ENCODE measurements at places on chromosomes 13 and 19.

GRCh38 chr13:100724568-100724967, 50.0 kb upstream of the TMTC4 start:
- DNase-seq: no peak

- DNase-seq: no peak
These were observed 7.7 kb downstream of the UBE2L5 start for GRCh38 chr13:30429721-30430694.

GRCh38 chr13:88115976-88116375, 444.8 kb downstream of the SLITRK5 start:
- DNase-seq: no peak

DNA sequence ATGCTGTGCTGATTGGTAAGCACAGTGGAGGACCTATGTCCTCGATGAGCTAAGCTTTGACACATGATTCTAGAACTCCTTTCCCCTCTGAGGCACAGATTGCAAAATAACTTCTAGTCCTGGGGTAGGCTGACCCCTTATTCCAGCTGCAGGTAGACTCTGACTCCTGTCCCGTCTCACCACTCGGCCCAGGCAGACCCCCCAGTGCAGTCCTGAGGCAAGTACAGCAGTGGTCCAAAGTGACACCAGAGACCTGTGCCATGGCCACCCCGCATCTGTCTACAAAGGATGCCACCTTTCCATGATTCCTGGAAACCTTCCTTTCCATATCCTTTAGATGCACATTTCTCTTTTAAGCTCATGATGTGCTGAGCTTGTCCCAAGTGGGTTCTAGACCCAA, 482.5 kb downstream of the ZNF536 start:
- no peak for DNase-seq

- DNase-seq: no peak
These were observed 237.8 kb downstream of the TUBA3C start for GRCh38 chr13:18943721-18944391.

- DNase-seq: no peak
These were observed 12.9 kb downstream of the CARM1 start for GRCh38 chr19:10884274-10884673.

DNA sequence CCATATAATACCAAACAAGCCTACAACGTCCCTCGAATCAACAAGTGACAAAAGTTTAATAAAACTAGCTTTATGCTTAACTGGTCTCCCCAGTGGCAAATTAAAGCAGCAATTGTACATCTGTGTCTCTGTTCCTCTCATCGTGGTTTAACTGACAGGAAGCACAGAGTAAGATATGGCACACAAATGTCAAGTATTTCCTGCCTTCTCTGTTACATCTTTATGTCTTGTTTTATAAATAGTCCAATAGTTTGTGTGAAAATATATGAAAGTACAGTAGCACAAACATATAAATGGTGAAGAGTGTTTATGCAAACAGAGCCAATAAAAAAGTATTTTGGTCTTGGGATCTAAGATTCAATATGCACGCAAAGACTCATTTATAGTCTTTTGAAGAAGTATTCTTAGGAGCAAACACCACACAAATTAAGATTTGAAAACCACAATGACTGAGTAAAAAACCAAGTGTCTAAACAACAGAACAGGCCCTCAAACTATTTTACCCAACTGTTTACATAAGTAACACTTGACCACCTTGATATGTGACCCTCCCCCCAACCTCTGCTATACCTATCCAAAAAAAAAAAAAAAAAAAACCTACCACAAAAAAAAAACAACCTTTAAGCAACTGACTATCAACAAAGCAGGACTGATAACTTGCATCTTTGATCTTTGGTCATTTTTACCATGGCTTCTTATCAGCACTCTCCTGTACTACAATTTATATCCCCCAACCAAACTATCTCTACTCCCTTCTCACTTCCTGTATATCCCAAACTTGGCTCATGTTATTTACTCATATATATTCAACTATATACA, 14.0 kb downstream of the ELF1 start:
- DNase-seq: no peak

- no peak for DNase-seq
These were observed 20.3 kb downstream of the CHST8 start for GRCh38 chr19:33641956-33642498.

- DNase-seq: no peak
These were observed 14.8 kb downstream of the PLEKHJ1 start for GRCh38 chr19:2221250-2221831.

- no peak for DNase-seq
These were observed 2.6 kb downstream of the UNC13A start for GRCh38 chr19:17685451-17686022.

DNA sequence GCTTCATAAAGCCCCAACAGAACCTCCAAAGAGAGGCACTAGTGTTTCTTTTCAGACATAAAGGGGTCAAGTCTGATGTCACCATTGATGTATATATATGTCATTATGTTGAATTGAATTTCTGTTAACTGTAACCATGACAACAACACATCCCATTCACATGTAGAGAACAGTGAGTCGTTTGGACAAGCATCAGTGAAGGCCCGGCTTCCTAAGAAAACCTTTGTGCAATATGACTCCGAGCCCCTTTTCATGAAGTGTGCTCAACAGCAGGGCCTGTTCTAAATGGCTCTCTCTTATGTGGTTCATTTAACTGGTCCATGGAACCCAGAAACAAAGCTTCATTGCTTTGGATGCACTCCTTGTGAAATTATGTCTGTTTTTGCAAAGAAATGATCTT, 67.2 kb upstream of the UBL3 start:
- no peak for DNase-seq

DNA sequence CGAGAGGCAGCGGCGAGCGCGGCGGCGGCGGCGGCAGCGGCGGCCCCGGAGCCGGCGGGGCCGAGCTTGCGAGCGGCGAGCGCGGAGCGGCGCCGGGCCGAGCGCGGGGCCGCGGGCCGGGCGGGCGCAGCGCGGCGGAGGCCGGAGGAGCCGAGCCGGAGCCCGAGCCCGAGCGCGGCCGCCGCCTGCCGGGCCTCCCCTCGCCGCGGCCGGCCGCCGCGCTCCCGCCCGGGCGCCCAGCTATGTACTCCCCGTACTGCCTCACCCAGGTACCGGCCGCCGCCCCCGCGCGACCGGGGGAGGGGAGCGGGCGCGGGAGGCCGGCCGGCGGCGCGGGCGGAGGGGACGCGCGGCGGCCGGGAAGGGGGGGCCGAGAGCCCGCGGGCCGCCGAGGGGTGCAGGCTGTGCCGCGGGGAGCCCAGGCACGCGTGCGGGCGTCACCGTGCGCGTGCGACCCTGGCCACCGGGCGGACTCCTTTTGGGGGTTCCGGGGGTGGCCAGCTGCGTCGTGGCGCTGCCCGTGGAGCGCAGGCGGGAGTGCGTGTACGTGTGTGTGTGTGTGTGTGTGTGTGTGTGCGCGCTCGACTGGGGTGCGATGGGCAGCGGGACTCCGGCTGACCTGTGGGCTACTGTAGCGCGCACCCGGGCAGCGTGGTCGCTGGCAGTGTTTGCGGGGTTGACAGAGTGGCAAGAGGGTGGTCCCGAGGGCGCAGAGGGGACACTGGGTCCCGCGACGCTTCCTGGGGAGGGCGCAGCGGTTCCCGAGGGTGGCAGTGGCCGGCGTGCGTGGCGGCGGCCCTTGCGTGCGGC, 526 bp downstream of the NFIX start:
- DNase-seq: no peak

GRCh38 chr13:78802912-78803311, 144.0 kb upstream of the OBI1 start:
- no peak for DNase-seq

DNA sequence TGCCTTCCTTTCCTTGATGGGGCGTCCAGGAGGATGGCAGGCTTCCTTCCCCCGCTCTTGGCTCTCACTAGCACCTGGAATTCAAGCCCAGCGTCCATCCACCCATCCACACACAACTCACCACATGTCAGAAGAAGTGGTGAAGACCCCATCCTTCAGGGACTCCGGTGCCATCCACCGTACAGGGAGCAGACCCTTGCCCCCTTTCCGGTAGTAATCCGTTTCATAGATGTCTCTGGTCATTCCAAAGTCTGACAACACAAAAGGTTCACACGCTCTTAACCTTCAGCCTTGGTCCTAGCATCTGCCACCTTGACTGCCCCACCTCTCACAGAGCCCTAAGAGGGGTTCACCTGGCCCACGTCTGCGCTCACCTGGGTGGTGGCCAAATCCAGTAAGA, 51.0 kb downstream of the ZNF557 start:
- no peak for DNase-seq

- DNase-seq: no peak
These were observed 5.5 kb upstream of the PTGER1 start for GRCh38 chr19:14480700-14481079.

DNA sequence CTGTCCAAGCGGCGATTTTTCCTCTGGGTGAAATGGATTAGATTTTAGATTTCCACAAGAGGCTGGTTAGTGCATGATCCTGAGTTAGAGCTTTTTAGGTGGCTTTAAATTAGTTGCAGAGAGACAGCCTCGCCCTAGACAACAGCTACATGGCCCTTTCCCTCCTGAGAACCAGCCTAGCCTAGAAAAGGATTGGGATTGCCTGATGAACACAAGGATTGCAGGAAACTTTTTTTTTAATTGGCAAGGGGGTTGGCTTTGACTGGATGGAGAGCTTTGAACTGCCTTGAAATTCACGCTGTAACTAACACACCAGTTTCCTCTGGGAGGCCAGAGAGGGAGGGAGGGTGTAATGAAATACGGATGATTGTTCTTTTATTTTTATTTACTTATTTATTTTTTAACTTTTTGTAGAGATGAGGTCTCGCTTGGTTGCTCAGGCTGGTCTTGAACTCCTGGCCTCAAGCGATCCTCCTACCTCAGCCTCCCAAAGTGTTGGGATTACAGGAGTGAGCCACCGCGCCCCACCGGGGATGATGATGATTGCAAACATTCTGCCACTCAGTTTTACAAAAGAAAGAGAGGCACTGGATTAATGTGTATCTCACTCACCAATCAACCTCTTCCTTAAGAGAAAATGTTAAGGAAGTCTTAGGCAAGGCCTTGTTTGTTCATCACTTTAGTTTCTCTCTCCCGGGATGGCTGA, 1.9 kb downstream of the LDLR start:
- no peak for DNase-seq

DNA sequence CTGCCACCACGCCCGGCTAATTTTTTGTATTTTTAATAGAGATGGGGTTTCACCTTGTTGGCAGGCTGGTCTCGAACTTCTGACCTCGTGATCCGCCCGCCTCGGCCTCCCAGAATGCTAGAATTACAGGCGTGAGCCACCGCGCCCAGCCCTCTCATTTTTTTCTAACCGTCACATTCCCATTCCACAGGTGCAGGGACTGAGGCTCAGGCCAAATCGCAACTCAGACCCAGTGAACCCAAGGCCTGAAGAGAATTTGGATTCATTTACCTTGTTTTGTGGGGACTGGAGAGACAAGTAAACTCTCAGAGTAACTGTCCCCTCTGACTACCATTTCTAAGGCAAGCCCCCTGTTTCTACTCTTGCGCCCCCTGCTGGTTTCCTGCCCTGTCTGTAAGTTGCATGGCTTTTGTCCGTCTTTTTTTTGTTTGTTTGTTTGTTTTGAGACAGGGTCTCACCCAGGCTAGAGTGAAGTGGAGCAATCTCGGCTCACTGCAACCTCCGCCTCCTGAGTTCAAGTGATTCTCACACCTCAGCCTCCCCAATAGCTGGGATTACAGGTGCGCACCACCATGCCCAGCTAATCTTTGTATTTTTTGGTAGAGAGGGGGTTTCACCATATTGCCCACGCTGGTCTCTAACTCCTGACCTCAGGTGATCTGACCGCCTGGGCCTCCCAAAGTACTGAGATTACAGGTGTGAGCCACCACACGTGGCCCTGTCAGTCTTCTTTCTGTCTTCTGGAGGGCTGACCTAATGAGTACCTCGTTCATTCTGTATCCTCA, 2.3 kb upstream of the STRN4 start:
- peak; percentile 90 for DNase-seq

DNA sequence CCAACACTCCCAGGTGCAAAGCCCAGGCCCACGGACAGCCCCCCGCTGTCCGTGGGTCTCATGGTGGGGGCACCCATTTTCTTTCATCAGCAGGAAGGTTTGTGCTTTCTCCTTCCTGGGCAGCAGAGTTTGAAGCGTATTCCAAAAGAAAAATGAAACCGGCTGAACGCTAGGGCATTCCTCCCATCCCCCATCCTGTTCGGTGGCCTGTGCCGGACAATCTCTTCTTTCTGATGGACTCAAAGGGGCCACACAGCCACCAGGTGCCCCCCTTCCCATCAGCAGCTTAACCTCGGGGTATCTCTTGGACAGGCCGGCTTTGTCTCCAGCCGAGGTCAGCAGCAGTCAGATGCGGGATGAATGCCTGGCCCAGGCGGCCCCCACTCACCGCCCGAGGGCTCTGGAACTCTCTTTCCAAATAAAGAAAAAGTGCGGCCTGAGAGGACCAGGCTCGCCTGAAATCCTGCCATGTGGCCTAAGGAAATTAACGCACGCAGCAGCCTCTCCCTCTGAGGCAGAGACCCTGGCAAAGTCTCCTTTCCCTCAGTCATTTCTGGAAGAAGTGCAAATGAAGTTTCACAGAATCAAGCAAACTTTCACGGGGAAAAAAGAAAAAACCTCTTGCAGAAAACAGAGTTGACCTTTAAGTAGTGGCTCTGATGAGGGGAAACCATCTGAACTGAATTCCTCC, 67.8 kb downstream of the RASA3 start:
- no peak for DNase-seq

- no peak for DNase-seq
These were observed 6.2 kb downstream of the ZNF708 start for GRCh38 chr19:21323000-21323399.

GRCh38 chr13:27177852-27178251, 6.2 kb upstream of the USP12 start:
- no peak for DNase-seq

GRCh38 chr13:96811049-96811448, 183.2 kb downstream of the OXGR1 start:
- DNase-seq: no peak

GRCh38 chr13:24253520-24254145, 55.7 kb upstream of the C1QTNF9 start:
- no peak for DNase-seq

DNA sequence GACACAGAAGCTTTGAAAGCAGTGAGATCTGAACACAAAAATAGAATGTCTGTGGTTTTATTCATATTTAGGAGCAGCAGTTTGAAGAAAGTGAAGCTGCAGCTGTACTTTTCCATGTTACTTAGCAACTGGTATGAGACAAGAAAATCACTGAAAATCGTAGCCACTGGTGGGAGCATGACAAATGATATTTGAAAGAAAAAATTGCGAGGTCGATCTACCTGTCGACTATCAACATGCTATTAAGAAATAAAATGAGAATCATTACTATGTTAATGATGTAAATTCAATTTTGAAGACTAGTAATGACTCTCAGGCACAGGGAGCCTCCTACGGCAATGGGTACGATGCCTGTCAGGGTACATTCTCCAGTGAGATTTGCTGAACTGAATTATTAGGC, 436.4 kb downstream of the SLITRK5 start:
- DNase-seq: no peak

Data from glutamatergic neuron (in vitro differentiated cells).